ENCODE measurements at places on chromosomes 6 and 20.

- no peak for DNase-seq
These were observed 109.0 kb downstream of the ATG5 start for GRCh38 chr6:106216527-106216926.

- no peak for DNase-seq
These were observed 108.1 kb downstream of the TRMT11 start for GRCh38 chr6:126094411-126094810.

DNA sequence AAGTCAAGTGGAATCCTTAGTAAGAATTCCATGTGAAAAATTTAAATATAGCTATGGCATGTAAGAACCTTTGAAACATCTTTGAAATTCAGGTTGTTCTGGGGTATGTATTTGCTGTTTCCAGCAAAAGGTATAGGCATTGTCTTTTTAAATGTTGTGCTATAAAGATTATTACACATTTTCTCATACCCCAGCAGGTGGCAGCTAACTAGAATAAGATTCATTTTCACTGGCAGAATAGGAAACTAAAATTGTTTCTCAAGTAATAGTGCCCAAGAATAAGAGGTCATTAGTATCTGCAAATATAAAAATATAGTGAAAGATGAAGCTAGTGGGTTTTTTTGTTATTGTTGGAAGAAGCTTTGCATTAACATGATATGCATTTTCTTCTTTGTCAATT, 1.8 kb downstream of the GRIK2 start:
- no peak for DNase-seq

DNA sequence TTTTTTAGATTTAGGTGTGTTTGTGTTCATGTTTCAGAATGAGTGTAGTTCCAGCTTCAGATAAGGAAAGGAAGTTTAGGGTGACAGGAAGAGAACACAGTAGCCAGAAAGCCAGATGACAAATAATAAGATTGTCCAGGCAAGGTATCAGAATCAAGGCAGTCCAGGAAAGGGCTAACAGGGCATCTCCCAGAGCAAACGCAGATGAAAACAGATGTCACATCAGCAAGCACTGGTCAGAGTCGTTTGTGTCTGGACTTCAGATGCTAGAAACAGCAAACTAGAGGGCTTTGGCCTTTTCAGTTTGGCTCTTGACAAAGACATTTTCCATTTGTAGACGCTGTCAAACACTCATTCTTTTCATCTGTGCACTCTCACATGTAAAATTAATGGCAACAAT, 65.5 kb downstream of the VIP start:
- no peak for DNase-seq

- DNase-seq: no peak
These were observed 501.3 kb downstream of the CD109 start for GRCh38 chr6:74197310-74197709.

DNA sequence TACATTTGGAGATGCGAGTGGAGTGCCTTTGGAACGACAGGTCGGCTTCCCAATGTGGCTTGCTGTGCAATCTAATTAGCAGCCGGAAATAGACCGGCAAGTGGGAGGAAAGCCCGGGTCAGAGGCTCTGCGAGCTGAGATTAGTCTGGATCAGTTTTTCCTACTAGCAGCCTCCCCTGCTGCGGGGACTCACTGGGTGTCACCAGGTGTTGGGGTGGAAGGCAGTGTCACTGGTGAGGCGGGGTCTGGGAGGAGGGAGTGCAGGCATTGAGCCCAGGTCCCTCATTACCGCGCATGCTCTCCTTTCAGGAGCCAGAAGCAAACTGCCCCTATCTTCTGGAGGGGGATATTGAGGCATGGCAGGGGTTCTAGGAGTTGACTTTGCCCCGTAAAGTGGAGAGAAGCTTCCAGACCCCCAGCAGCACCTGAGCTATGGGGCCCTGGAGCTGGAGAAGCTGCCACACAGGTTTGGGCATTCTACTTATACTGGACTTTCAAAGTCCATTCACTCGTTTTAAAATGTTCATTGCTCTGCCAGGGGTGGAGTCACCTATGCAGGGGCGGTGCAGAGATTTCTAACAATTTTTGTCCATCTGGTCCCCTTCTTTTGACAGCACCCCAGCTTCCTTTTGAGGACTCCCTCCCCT, 11.0 kb downstream of the SULF2 start:
- DNase-seq: no peak

DNA sequence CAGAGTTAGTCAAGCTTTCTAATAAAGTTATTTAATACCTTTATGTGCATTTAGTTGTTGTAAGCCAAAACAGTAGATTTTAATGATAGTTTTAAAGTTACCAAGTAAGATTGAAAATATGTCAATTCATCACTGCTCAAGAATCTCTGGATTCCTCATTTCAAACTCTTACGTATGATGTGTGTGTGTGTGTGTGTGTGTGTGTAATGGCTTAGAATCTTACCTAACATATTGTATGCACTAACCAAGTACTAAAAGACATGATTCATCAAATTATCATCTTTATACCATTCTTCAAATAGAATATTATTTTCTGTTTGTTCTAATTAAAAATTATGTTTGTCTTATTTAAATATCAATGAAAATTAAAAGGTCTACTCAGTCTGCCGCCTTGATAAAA, 41.5 kb upstream of the ZNF337 start:
- DNase-seq: no peak

DNA sequence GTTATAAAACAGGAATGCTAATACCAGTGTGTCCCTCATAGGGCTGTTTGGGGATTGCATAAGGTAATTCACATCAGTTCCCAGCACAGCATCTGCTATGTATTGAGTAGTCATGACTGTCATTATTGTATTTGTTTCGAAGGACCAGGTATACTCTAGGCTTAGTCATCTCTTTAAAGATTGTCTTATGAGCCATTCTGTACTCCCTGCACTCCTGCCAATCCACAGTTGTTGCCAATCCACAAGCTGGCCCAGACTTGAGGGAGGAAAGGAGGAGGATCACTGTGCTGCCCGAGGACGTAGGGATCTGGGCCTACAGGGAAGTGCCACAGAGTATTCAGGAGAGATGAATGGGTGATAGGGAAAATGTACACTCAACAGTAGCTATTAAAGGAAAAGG, 113.0 kb upstream of the TIAM2 start:
- no peak for DNase-seq

DNA sequence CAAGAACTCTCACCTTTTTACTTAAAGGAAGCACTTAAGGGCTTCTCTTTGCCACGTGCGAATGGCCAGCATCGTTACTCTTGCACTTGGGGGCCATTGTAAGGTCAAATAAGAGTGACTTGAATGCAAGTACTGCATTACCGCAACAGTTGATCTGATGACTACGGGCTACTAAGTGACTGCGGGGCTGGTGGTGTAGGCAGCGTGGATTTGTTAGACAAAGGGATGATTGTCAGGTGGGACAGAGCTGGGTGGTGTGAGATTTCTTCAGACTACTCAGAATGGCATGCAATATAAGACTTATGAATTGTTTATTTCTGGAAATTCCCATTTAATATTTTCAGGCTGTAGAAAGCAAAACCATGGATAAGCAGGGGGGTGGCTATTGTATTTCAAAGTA, 199.7 kb upstream of the UST start:
- peak; percentile 54 for DNase-seq

- DNase-seq: no peak
These were observed 400.1 kb downstream of the NKAIN2 start for GRCh38 chr6:124203812-124204167.

GRCh38 chr6:125207956-125208355, 54.4 kb downstream of the TPD52L1 start:
- no peak for DNase-seq

DNA sequence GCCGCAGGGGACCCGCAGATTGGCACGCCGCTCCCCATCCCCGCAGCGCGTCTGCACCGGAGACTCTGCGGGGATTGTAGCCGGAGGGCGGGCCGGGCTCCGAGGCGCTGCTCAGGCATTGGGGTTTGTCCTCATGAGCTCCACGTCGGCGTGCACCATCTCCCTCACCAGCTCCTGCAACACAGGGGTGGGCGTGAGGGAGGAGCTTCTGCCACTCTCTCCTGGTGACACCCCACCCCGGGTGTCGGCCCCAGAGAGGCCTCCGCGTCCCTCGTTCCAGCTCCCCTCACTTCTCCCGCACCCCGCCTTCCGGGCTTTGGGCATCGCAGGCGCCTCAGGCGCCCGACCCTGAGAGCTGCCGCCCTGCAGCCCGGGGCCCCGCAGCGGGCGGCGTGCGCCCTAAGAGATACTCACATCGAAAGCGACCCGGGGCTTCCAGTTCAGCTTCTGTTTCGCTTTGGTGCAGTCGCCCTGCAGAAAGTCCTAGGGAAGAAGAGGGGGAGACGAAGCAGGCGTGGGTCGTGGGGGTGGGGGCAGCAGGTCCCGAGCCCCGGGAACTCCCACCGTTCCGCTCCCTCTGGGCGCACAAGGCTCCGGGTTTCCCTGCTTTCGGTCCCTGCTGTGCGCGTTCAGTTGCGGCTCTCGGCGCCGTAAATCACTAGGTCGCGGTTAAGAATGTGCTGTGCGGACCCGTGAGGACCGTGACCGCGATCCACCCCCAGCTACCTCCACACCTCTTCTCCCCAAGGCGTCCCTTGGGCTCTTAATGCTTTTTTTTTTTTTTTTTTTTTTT, 14.5 kb downstream of the FOXC1 start:
- DNase-seq: peak; percentile 87

DNA sequence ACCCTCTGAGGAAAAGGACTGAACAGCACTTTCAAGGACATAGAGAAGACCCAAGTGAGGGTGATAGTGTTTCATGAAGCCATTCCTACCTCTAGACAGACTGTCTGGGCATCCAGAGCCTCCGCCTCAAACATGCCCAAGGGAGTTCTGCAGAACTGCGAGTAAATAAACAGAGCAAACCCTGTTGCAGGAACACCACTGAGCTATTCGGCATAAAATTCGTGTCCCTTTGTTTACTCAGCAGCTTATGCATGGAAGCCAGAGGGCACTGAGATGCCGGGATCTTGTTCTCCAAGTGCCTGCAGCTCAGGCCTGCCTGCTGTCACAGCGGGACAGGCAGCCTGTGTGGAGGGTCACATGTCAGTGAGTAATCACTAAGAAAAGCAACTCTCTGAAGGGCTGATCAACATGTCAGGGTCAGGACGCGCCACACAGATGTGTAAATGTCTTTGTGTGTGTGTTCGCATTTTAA, 164.9 kb upstream of the HEY2 start:
- DNase-seq: peak; percentile 79

DNA sequence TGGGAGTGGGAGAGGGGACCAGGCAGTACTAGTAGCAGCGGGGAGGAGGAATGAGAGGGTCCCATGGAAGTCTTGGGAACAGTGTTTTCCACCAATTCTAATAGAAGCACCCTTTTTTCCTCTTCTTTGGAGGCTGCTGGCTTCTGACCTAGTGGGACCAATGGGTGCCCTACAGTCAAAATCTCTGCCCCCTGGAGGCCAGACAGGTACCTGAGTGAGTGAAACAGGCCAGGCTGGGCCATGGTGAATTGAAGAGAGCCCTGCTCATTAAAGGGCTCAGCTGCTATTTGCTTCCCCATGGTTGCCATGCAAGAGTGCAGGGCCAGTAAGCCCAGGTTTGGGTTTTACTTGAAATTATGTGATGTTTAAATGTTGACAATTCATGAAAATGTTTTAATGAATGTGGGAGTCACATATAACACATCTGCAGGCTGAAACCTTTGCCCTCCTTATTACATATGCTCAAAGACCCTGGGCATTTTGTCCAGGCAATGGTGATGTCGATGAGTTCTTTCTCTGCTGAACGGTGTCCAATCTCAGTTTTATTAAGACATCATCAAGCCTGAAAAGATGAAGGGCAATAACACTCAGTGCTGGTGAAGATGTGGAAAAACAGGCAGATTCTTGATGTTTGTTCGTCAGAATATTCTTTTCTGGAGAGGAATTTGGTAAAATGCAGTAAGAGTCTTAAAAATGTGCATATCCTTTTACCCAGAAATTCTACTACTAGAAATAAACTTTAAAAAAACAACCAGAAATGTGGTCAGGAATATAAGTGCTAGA, 42.3 kb upstream of the OCSTAMP start:
- no peak for DNase-seq

DNA sequence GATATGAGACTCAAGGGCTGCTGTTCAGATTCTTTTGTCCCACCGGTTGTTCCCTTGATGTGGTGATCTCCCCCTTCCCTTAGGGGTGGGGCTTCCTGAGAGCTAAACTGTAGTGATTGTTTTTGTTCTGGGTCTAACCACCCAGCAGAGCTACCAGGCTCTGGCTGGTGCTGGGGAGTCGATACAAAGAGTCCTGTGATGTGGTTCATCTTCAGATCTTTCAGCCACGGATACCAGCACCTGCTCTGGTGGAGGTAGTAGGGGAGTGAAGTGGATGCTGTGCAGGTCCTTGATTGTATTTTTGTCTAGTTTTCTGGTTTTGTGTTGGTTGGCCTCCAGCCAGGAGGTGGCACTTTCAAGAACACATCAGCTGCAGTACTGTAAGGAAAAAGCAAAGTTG, 801.6 kb downstream of the EPHA7 start:
- DNase-seq: no peak

DNA sequence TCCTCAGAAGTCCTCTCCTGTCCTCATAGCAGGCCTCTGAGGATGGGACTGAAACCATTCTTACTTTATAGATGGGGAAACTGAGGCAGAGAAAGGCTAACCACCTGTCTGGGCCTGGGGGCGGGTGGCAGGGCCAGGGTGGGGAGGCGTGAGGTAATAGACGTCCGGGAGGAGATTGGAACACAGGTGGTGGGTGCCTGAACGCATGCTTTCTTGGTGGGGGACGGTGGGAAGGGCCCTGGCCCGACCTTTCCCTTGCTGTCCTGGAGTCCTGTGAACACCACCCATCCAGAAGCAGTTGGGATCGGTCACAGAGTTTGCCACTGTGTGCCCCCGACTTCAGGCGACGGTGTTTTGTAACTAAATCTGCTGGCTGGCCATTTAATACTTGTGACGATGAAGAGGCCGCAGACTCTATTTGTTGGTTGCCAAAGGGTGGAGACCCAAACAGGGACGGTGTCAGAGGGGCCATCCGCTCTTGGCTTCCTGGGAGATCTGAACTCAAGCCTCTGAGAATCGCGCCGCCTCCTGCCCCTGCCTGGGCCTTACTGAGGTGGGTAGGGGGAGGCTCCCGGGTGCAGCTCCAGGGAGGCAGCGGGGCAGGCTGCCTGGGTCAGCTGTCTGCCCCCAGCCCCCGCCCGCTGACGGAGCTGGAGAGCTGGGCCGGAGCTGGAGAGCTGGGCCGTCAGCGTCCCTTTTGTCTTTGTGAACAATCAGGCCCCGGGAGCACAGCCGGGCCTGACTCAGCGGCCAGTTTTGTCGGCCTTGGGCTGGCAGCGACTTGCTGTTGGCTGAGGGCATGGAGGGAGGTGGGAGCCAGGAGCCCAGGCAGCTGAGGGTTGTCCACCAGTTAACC, 4.1 kb downstream of the RBM38 start:
- DNase-seq: peak; percentile 85

DNA sequence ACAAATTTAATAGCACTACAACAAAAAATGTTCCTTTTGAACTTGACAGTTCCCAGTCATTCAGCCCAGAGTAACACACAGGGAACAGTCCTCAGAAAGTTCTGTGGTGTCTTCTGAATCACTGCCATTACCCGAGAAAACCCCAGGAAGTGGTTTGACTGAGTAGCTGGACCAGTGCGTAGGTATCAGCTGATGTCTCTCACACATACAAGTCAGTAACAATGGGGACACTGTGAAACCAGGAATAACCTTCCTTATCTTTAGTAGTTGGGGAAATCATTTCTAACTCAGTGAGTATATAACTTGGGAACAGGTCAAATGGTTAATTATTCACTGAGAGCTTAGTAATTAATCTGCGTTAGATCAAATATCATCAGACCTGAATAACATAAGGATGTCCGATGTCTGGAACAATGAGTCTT, 73.1 kb downstream of the HIVEP2 start:
- DNase-seq: no peak

All from coronary artery (tissue), 2 donors.